Stimulated activated CD4-positive, alpha-beta T cell treated with anti-CD3 and anti-CD28 coated beads, TNF-alpha, amount 100 ng/mL, for 48 hours (primary cell): ENCODE measurements at places on chromosomes 7 and 10.

DNA sequence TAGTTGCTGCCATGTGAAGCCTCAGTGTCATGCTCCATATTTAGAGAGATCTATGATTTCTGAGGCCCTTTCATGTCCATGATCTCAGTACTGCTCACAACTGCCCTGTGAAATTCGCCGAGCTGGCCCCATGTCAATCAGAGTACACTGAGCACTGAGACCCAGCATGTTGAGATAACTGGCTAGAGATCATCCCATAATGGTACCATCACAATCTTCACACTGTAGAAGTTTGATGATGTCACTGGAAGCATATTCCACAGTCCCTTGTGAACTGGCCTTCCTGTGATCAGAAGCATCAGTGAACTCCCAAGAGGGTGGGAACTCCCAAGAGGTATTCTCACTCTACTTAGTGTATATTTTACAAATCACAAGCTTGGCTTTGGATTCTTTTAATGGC, 116.0 kb downstream of the EGFR start:
- DNase-seq: no peak

DNA sequence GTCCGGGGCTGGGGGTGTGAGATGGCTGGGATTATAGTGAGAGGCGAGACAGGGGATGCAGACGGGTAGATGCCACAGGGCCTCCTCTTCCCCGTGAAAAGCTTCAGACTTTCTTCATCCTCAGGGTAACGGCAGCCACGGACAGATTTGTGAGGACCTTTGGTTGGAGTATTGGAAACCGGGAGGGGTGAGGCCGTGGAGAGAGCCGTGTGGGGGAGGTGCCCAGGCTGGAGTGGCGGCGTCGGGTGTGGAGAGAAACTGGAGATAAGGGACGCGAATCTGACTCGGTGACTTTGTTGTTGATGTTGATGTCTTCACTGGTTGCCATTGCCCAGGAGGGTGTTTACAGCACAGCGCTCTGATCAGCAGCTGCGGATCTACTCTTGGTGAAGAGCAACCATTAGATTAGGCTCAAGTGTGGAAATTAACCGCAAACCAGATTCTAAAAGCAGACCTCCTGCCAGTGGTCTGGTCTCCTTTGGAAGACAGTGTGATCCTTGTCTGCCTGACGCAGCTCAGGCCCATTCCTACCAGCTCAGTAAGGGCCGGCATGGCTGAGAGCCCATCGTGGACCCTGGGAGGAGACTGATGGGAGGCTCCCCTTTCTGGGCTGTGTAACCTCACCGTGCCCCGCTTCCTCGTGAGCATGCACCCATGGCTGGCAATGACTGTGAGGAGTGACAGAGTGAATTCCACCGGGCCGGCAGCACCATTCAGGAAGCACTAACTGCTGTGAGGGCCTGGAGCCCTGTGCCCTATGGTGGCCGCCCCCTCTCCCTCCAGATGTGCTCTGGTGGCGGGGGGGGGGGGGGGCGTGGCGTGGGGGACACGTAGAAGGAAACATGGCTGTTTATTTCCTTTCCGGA, 90.3 kb downstream of the INPP5A start:
- DNase-seq: no peak

- no peak for DNase-seq
Observed at GRCh38 chr10:21688009-21688332, 153.9 kb downstream of the MLLT10 start.

DNA sequence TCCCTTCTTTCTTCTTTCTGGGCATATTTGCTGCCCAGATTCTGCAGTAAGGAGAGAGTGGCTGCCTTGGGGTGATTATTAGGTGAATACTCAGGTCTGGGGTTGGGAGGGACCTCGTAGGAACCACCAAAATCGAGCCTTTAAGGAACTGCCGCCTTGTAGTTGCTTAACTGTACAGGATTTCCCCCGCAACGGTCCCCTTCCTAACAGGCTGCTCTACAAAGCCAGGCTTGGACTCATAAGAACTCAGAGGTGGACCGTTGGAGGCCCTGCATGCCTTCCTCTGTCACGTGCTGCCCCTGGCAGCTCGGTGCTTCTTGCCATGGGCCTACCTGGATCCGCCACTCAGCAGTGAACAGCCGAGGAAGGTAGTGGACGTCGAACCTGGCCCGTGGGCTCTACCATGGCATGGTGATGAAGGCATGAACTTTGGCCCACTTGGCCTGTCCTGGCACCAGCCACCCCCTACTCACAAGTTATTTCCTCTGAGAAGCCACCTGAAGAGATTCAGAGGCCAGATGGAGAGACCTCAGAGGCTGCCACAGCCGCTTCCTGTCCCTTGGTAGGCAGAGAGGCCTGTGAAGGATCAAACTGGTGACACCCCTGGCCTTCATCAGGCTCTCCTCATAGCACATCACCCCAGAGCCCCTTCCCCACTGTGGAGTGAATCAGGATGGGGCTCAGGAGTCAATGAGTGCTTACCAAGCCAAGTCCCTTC, 54.6 kb downstream of the NOD1 start:
- DNase-seq: no peak

DNA sequence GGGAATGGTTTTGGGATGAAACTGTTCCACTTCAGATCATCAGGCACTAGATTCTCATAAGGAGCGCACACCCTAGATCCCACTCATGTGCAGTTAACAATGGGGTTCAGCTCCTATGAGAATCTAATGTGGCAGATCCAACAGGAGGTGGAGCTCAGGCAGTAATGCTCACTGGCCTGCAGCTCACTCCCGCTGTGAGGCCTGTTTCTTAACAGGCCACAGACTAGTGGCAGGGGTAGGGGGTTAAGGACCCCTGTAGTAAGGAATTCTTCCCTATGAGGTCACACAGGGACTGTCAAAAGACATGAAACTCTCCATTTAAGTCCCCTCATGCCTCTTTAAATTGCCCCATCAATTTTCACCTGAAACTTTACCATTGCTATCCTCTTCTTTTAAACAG, 8.0 kb downstream of the HGF start:
- no peak for DNase-seq

GRCh38 chr7:123494193-123494796, 40.1 kb downstream of the IQUB start:
- DNase-seq: no peak

DNA sequence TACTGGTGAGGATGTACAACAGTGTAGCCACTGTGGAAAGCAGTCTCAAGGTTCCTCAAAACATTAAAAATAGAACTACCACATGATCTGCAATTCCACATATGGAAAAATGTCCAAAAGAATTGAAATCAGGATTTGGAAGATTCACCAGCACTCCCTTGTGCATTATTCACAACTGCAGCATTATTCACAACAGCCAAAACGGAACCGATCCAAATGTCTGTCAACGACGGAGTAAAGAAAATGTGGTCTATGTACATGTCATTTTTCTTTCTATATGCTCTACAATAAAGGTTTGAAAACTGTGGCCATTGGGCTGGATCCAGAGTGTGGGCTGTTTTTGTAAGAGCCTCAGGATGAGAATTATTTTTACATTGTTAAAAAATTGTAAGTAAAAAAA, 1206.1 kb upstream of the CELF2 start:
- DNase-seq: no peak

GRCh38 chr10:51014680-51015389, 59.5 kb upstream of the PRKG1 start:
- DNase-seq: no peak

- no peak for DNase-seq
Observed at GRCh38 chr7:109256762-109257560, 687.3 kb downstream of the DNAJB9 start.

- DNase-seq: no peak
Observed at GRCh38 chr10:106795619-106796018, 368.9 kb downstream of the SORCS1 start.

DNA sequence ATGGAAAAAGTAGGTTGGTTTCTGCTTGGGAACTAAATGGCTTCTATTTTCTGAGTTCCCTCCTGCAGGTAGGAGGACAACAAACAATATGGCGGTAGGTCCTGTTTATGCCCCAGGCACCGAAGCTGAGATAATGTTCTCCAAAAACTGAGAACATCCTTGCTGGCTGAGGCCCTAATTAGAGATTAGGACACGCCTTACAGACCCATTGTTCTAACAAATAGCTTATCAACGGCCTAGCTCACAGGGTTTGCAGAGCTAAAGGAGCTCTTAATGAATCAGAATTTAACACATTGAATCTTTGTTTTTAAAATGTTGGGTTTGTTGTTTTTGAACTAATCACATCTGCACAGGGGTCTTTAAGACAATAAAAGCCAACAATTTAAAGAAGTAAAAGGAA, 37.0 kb downstream of the HTR5A start:
- DNase-seq: no peak

GRCh38 chr10:78972160-78972946, 96.4 kb upstream of the ZMIZ1 start:
- no peak for DNase-seq

GRCh38 chr10:119849031-119849789, 23.4 kb downstream of the MCMBP start:
- no peak for DNase-seq
